Dermis microvascular lymphatic vessel endothelial cell (primary cell): ENCODE measurements at places on chromosomes 1 and 21.
A peak's percentile ranks its signal among the peaks of the same experiment; 100 is the strongest.

DNA sequence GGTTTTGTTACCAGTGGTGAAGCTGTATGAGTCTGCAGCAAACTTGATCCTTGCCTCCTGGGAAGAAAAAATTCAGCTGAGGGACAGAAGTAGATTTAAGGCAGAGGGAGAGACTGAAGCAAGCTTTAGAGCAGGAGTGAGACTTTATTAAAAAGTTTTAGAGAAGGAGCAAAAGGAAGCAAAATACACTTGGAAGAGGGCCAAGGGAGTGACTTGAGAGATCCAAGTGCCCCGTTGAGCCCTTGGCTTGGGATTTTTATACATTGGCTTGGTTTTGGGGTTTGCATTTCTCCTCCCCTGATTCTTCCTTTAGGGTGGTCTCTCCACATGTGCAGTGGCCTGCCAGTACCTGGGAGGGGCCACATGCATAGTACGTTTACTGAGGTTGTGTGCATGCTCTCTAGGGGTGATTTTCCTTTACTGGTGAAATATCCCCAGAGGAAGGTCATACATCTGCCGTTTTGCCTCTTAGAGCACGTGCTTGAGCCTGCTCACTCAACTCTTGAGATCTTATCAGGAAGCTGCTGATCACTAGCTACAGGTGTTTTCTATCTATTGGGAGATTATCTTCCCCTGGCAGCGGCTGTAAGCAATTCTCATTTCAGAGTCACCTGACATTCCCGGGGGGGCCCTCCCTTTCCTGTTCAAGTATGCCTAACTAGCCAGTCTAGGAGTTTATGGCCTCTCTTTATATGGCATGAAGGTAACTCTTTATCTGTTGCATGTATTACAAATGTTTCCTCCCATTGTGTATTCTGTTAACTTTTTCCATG lies 20.3 kb downstream of the FASLG start:
- peak; percentile 10 for DNase-seq

DNA sequence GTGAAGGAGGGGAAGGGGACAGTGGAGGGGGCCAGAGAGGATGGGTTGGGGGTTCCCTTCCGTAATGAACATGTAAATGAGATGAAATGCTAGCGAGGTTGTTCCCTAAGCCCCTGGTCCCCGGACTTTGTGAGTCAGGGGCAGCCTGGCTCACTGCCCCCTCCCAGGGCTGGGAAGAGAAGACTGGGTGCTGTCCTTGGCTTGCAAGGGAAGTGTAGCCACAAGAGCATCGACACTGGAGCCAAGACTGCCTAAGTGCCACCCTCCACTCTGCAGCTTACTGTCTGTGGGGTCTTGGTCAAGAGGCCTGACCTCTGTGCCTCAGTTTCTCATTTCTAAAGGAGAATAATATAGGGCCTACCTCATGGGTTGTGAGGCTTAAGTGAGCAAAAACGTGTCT lies 483 bp downstream of the PEAR1 start:
- DNase-seq, result peak; percentile 33

DNA sequence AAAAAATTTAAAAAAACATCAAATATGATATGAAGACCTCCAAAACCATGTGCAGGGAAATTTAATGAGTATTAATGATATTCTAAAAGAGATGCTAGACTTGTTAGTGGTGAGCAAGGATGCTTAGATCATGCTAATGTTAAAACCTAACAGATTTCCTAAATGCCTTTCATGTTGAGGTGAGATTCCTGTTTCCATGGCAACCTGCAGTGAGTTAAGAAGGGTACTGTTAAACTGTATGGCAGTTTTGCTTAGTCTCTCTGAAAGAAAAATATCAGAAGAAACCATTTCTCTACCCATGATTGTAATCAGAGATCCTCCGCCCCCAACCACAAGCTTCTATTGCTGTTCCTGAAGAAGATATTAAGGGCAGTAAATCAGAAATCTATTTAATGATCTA lies 321.6 kb upstream of the LRRC7 start:
- no peak for DNase-seq

- no peak for DNase-seq
Measured at GRCh38 chr21:14602382-14602958, 56.4 kb upstream of the SAMSN1 start.

- DNase-seq, result no peak
Measured at GRCh38 chr1:101108111-101108500, 82.5 kb upstream of the DPH5 start.

- DNase-seq, result no peak
Measured at GRCh38 chr1:113321771-113322387, 68.4 kb upstream of the MAGI3 start.

DNA sequence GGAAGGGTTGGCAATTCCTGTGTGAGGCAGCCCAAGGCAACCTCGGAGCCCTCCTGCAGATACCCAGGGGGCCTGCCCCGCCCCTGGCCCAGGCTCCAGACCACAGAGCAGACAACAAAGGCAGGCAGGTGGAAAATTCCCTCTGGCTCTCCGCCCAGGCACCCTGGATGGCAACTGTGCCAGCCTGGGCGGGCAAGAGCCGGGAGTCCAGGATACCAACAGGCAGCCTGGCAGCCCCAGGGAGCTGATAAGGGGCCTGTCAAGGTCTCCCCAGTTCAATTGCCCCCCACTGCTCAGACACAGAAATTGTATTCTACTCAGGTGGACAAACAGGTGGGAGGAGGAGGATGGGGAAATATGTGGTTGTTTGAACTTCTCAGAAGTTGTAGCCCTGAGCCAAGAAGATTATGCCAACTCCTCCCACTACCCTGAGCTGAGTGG lies 15.4 kb upstream of the GPR37L1 start:
- no peak for DNase-seq

DNA sequence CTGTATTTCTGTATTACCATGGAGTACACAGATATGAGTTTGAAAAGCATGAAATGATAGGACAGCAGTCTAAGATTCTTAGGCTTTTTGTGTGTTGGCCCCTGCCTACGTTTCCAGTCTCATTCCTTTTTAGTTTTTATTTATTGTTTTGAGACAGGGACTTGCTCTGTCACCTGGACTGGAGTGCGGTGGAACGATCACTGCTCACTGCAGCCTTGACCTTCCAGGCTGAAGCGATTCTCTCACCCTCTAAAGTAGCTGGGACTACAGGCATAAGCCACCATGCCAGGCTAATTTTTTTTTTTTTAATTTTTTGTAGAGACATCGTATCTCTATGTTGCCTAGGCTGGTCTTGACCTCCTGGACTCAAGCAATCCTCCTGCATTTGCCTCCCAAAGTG lies 3.8 kb downstream of the RAVER2 start:
- DNase-seq, result no peak

- no peak for DNase-seq
Measured at GRCh38 chr1:96842215-96842614, 120.6 kb downstream of the PTBP2 start.

GRCh38 chr1:118767971-118768370 lies 220.2 kb downstream of the TBX15 start:
- DNase-seq, result no peak

DNA sequence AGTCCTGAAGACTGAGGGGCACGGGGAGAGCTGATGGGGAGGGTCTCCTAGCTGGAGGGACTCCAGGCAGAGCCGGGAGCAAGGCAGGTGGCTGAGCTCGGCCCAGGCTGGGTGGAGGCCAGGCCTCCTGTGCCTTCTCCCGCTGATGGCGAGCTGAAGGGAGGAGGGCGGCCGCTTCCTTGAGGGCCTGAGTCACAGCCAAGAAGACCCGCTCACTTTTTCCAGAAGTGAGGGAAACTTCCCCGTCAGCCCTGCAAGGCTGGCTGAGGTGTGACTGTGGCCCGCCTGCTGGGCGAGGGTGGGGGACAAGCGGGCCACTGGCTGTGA lies 1.7 kb upstream of the VWA1 start:
- DNase-seq, result peak; percentile 72

DNA sequence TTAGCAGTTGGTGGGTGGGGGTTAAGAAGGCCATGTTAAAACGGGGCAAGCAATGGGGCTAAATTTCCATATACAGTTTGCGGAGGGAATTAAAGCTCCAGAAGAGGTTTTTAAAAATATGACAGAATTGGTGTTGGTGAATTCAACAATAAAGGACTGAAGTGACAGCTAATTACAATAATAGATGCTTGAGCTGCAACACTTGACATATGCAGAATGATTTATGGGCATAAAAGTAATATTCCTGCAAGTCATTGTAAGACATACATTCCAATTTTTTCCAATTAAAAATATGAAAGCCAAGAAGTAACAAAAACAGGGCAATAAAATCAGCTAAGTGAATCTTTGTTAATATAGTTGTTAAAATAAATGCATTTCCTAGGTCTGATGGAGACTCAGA lies 202.2 kb upstream of the MAP1LC3C start:
- DNase-seq, result no peak

DNA sequence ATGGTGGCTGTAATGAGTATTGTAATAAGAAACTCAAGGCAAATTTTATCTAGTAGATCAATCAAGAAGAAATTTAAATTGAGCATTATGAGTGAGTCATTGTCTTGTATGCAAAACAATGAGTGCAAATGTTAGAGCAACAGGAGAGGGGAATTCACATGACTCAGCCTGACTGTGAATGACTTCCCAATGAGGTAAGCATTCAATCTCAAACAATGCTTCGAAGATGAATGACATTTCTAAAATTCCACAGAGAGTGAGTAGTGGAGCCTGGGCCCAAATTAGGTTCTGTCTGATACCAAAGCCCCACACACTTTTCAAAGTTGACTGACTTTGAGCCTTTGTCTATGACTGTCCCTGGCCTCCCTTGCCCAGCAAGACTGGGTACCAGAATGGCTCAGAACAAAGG lies 738.0 kb downstream of the PTPRU start:
- DNase-seq, result peak; percentile 90

- no peak for DNase-seq
Measured at GRCh38 chr1:155286544-155286943, 9.3 kb downstream of the HCN3 start.

- DNase-seq, result no peak
Measured at GRCh38 chr1:101965341-101965740, 31.4 kb downstream of the OLFM3 start.

DNA sequence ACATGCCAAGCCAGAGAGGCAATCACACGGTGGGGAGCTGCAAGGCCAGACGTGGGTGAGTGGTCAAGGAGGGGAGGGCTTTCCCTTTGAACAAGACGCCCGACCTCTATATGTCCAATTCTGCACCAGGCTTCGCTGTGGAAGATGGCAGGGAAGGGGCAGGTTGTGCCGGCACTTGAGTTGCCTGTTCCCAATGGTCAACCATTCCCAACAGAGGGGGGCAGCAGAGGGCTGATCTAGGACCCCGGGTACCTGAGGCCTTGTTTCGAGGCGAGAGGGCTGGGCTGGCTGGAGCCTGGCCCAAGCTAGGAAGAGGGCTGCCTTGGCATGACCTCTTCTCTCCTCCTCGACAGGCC lies 64.9 kb downstream of the TMEM53 start:
- DNase-seq, result no peak

- no peak for DNase-seq
Measured at GRCh38 chr1:186745531-186746146, 65.4 kb upstream of the PTGS2 start.

GRCh38 chr1:210043058-210043457 lies 105.0 kb downstream of the SYT14 start:
- no peak for DNase-seq

DNA sequence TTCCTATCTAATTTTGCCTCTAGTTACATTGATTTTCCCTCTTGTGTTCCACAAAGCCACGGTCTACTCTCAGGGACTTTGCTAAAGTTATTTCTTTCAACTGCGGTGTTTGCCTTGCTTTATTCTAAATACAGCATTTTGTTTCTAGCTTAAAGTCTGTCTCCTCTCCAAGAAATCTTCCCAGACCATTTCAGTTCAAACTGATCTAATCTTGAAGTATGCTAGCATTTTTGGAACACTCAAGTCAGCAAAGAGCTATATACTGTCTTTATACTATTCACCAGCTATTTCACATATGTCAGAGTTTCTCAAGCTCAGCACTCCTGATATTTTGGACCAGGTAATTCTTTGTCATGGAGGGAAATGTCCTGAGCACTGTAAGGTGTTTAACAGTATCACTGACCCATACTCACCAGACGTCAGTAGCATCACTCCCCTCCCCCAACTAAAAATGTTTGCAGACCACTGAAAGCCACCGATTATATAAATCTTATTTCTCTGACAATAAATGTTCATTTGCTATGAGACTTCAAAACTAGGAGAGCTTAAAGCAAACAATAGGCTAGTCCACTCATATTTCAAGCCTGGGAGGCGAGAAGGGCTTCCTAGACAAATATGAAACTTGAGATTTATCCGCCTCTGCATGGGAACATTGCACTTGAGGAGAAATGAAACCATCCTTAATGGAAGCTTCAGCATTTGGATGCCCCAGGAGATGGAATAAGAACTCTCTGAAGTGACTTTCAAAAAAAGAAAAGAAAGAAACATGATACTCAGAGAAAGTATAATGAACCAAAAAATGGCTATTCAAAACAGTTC lies 81.1 kb downstream of the KIAA0319L start:
- DNase-seq, result no peak

- no peak for DNase-seq
Measured at GRCh38 chr1:66778969-66779368, 22.1 kb downstream of the INSL5 start.

GRCh38 chr21:44856131-44856530 lies 17.4 kb downstream of the PTTG1IP start:
- DNase-seq, result no peak

GRCh38 chr21:31343680-31344480 lies at the start of gene TIAM1:
TSS of gene TIAM1 (minus strand) at chr21:31344261. CDS start at chr21:31266972, 77,289 bp downstream.
- DNase-seq, result no peak

GRCh38 chr1:34164771-34165391 lies at the start of gene CSMD2:
TSS of gene CSMD2 (minus strand) at chr1:34165230. CDS start at chr1:34165097, 133 bp downstream.
- no peak for DNase-seq

DNA sequence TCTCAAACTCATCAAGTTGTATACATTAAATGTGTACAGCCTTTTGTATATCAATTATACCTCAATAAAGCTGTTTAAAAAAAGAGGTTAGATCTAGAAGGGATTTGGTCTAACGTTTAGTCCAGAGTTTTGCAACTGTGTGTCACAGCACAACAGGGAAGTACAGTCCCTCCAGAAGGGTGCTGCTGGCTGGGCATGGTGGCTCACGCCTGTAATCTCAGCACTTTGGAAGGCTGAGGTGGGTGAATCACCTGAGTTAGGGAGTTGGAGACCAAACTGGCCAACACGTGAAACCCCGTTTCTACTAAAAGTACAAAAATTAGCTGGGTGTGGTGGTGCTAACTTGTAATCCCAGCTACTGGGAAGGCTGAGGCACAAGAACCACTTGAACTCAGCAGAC lies 78.3 kb upstream of the HAO2 start:
- no peak for DNase-seq
